ENCODE measurements at places on chromosomes 11 and 22.

GRCh38 chr11:76256448-76256847, 50.1 kb upstream of the WNT11 start:
- no peak for DNase-seq

- peak; percentile 15 for DNase-seq
These were observed 29.8 kb upstream of the EED start for GRCh38 chr11:86214710-86215109.

DNA sequence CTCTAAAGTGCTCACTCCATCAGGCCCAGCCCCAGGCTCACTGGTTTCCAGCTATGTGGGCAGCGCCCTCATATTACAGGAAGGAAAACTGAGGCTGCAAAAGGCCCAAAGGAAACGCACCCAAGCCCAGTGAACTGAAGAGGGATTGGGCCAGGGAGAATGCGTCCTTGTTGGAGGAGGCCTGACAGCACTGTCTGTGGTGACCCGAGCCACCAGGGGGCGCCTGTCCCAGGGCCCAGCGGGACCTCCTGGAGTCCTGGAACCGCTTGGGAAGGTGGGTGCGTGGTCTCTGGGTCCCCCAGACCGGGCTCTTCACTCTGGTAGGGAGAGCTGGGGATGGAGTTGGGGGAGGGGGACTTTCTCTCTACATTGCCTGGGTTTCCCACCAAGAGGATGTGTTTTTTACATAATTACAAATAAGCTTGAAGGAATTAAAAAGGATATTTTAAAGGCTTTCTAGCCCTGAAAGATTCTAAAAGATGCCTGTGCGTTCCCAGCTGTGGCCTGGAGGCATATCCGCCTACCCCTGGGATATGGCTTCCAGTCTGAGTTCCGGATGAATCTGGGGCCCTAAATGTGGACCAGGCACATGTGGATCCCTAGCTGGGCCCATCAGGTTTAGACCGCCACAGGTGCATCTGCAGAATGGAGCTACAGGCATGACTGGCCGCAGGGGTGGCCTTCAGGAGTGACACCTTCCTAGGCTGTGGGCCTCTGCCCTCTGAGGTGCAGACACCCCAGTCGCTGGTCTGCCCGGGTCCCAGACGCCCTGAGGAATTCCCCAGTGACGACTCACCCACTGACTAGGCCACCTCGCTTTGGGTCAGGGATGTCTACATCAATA, 4.2 kb downstream of the SPI1 start:
- peak; percentile 61 for DNase-seq

GRCh38 chr11:20397281-20397680, 9.8 kb downstream of the PRMT3 start:
- DNase-seq: no peak

DNA sequence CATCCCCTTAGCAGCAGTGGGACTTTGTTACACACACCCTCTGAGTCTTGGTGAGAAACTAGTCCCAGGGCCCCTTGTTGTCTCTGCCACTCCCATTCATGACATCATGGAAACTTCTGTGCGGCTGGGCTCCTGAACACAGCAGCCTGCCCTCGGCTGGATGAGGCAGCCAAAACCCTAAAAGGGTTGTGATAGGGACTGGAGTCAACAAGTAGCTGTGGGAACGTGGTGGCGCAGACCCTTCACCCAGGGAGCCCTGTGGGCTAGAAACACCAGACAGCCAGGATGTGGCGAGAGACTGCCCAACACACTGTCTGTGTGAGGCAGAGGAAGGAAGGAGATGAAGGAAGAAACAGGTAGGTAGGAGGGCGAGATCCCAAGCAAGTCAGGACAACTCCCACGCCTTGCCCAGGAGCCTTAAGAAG, 3.9 kb downstream of the CD3D start:
- peak; percentile 72 for DNase-seq

DNA sequence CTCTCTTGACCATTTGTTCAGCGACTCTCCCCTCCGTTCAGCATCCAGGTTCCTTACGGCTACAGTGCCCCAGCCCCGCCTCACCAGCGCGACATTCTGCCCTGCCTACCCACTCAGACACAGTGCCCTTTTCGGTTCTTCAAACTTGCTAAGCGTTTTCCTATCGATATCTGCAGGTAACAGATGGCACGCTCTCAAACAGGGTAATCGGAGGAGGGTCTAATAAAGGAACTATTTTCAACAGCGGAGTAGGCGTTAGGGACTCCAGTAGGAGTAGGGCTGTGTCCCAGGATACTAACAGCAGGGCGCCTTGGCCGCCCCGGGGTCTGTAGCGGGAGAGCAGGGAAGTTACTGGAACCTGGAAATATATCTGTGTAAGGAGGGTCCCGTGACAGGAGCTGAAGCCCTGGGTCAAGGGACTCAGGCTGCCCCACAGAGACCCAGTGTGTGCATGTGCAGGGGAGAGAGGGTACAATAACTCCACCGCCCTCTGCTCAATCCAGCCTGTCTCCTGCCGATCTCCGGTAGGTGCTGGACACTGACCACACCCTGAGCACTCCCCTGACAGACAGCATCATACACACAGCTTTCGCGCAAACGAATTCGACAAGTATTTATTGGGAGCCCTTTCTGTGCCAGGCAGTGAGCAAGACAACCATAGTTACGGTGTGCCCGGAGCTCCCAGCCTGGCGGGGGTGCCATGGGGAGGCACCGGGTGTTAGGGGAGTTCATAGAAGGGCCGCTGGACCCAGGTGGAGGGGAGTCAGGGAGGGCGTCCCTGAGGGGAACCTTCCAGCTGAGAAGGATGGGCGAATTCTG, 2.1 kb downstream of the KLHL35 start:
- DNase-seq: no peak

DNA sequence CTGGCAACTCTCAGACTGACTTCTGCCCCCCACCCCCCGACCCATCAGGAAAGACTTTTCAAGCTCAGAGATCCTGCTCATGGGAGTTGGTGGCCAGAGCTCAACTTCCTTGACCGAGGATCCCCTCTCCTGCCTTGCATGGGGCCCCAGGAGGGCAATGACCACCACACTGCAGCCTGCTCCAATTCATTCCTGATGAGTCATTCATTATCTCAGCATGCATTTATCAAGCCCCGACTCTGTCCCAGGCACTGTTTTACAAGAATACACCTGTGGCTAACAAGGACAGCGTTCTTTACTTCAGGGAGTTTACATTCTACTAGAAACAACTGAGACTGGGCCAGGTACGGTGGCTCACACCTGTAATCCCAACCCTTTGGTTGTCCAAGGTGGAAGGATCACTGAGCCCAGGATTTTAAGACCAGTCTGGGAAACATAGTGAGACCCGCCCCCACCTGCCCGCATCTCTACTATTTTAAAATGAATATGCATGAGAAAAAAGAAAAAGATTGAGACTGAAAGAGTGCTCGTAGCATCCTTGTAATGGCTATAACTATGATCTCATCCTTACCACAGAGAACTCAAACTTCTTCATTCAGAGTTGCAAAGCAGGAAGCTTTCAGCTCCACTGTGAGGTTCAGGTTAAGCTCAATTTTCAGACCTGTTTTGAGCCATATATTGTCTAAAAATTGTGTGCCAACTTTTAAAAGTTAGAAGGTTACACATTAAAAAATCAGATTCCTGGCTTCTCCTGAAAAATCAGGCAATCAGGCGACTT, 60.4 kb downstream of the FEZ1 start:
- no peak for DNase-seq

- peak; percentile 55 for DNase-seq
These were observed 27.3 kb downstream of the ARHGEF17 start for GRCh38 chr11:73335204-73335923.

- DNase-seq: no peak
These were observed 528.7 kb downstream of the ETS1 start for GRCh38 chr11:128058580-128059208.

GRCh38 chr22:17692841-17693240, 54.3 kb downstream of the BCL2L13 start:
- no peak for DNase-seq

DNA sequence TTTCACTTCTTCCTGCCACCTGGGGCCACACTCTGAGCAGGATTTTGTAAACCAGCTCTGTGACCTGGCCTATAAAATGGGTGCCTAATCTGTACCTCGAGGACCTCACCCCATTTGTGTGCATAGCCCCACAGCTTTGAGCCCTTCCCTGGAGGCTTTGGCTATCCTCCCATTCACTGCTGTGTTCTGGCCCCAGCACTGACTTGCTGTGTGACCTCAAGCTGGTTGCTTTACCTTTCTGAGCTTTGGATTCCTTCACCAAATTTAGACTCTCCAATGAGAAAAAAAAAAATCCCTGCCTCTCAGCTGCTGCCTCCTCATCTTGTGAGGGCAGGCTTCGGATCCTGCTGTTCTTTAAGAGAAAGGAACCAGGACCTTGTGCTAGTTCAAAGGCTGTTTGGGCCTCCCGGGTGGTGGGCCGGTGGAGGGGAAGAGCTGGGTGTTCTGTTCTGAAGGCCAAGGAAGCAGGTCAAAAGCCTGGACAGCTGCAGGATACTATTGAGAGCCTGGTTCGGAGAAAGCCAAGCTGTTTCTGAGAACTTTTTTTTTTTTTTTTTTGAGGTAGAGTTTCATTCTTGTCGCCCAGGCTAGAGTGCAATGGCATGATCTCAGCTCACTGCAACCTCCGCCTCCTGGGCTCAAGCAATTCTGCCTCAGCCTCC, 1.1 kb upstream of the PYGM start:
- no peak for DNase-seq

GRCh38 chr11:36191941-36192340, 97.3 kb downstream of the COMMD9 start:
- no peak for DNase-seq

- no peak for DNase-seq
These were observed 193.6 kb upstream of the DDI1 start for GRCh38 chr11:103842795-103843194.

- no peak for DNase-seq
These were observed 315.2 kb downstream of the BLID start for GRCh38 chr11:121800731-121801393.

DNA sequence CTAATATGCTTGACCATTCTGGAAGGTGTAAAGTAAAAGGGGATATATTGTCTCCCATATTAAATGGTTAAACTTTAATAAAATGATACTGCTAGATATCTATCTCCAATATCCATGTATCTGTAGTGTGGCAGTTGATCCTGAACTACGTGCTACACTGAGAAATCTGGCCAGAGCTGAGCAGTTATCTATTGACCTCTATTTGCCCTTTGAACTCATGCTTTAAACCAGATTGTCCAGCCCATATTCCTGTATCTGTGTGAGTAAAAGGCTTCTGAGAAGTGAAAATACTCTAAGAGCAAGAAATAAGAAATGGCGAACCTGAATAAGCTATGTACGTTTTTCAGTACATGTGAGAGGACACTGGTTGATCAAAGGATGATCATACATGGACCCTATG, 39.0 kb upstream of the ANGPTL5 start:
- DNase-seq: no peak

- DNase-seq: no peak
These were observed 1350.5 kb downstream of the TBC1D22A start for GRCh38 chr22:48112687-48113521.

GRCh38 chr11:65077451-65077850, 6.4 kb downstream of the CDCA5 start:
- DNase-seq: no peak

GRCh38 chr11:31824332-31824878, 13.3 kb upstream of the PAX6 start:
- DNase-seq: no peak

GRCh38 chr22:19085233-19085718, 36.9 kb downstream of the DGCR2 start:
- DNase-seq: no peak

GRCh38 chr11:47329987-47330931, 22.2 kb downstream of the MYBPC3 start:
- no peak for DNase-seq

GRCh38 chr11:69368119-69368880, 74.3 kb downstream of the MYEOV start:
- DNase-seq: no peak

DNA sequence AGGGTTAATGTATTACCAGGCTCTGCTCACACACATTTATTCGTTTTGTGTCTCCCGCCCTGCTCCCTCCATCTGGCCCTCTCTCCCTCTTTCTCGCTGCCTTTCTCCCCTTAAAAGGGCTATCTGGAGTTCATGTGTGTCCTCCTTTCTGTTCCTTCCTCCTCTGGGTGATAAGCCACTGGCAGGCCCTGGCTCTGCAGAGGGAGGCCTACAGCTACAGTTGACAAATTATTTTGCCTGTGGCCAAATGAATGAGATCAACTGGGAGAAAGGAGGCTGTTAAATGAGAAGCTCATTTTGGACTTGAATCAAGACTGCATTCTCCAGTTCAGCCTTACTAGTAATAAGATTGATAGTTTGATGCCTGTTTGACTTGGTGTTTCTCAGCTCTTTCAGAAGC, 17.5 kb upstream of the OPCML start:
- no peak for DNase-seq

GRCh38 chr11:61618978-61619377, 38.1 kb upstream of the SYT7 start:
- no peak for DNase-seq

- DNase-seq: no peak
These were observed 37.7 kb upstream of the FDX1 start for GRCh38 chr11:110392056-110392455.

DNA sequence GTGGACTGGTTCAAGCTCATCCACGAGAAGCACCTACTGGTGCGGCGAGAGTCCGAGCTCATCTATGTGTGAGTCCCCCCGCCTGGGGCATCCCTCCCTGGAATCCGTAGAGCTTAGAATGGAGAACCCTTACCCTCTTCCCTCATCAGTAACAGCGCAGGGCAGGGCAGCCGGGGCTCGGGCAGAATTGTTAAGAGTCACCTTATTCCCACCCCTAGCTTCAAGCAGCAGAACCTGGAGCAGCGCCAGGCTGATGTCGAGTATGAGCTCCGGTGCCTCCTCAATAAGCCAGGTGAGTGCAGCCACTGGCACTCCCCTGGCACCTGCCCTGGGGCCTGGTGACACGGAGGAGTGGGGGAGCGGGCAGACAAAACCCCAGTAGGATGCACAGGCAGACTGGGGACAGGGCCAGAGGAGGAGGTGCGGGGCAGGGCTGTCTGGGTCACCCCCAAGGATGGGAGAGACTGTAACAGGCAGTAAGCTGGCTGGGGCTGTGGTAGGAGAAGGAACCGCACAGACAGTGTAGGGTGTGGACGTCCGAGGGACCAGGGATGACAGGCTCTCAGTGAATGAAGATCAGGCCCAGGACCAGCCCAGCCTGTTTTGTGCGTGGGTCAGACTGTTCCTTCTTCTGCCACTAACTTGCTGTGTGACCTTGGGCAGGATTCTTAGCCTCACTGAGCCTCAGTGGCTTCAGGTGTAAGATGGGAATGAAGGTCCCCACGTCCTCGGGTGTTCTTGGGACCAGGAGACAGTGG, 20.4 kb downstream of the C22orf23 start:
- DNase-seq: no peak
